ENCODE measurements at places on chromosomes 5 and 9.

GRCh38 chr9:15606643-15607472, 54.0 kb downstream of the CCDC171 start:
- DNase-seq: no peak

DNA sequence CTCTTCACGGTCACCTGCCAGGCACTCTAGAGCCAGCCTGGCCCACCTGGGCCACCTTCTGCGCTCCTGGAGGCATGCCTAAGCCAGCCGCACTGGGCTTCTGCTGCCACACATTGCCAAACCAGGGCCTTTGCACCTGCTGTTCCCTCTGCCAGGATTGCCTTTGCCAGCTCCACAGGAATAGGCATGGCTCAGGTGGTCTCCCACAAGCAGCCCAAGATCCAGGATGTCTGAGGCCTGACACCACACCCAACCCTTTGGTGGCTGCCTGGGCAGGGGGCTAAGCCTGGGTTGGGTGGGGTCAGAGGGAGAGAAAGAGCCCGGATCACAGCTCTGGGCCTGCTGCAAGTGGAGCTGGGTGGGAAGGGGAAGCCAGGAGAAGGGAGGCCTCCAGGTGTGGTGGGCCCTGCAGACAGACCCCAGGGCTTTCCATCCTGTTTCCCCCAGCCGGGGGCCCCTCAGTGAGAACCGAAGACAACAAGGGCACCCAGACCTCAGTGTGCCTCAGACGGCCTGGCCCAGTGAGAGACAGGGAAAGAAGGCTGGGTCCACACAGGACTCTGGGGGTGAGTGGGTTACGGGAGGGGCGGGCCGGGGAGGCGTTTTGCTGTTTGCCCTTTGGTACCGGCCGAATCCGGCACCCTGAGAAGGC, 672 bp upstream of the SUSD3 start:
- DNase-seq: no peak

DNA sequence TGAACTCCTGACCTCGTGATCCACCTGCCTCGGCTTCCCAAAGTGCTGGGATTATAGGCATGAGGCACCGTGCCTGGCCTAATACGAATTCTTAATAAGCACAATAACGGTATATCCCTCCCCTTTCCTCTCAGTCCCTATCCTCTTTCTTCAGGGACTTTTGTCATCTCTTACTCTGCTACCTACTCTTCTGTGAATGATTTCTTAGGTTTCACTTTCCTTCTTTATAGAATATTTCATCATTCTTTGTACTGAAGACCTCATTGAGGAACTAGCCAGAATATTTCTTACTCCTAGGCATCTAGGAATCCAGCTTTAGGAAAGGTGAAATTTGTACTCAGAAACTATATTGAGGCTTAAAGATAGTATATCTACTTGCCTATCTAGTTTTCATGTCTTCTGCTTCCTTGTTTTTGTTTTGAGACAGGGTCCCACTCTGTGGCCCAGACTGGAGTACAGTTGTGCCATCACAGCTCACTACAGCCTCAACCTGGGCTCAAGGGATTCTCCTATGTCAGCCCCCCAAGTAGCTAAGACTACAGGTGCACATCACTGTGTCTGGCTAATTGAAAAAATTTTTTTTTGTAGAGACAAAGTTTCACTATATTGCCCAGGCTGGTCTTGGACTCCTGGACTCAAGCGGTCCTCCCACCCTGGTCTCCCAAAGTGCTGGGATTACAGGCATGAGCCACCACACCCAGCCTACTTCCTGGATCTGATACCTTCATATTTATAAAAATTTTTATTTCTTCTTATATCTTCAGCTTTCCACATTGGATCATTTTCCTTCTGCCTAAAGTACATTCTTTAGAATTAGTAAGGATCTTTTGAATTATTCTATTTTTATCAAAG, 69.7 kb downstream of the GPBP1 start:
- DNase-seq: no peak

- peak; percentile 55 for DNase-seq
These were observed 214.2 kb downstream of the FSTL4 start for GRCh38 chr5:133397990-133398645.

- no peak for DNase-seq
These were observed 2.5 kb downstream of the DOK3 start for GRCh38 chr5:177507165-177507564.

DNA sequence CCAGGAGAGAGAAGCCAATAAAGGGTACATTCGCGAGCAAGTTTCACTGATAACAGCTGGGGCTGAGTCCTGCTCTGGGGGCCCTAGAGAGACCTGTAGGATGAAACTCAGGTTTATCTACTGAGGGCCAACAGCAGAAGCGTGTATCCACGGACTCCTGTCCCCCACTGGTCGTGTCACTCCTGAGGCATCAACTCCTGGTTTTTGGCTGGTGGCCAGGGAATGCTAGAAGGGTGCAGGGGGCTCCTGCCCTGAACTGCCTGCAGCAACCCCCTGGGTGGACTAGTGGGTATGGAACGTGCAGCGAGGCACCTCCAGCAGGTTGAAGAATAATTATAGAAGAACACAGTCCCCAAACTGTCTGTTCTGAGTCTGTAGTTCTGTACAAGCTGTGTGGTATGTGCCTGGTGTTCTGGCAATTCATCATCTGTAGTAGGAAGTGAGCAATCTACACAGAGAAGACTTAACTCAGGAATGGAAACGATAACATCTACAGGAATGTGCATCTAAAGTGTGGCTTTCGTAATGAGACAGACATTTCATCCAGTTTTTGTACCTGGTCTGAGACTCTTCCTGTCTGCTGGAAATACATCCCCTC, 64.5 kb upstream of the GNA14 start:
- no peak for DNase-seq

- DNase-seq: no peak
These were observed 119.2 kb upstream of the BOD1 start for GRCh38 chr5:173735691-173736090.

DNA sequence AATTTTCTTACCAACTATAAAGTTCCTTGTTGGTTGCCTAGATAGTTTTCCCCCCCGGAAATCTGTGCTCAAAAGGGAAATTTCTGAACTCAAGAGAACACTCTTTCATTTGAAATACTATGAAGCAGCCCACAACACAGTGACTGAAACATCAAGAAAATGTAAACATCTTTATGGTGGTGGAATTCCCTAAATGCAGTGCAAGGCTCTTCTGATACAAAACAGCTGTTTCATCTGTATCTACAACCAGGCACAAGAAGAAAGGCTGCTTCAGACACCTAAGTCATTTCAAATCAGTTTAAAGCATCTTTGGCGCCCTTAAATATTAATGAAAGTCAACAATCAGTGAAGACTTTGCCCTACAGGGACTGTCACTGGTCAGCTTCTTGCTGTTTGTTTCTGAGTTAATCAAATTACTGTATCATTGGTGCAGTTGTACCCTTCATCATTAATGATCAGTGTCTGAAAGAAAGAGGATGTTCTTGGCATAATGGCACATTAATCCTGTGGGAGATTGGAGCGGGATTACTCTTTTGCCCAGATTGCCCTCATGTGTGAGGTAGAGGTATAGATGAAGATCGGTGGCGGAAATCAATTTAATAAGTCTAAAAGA, 947.0 kb downstream of the NR2F1-AS1 start:
- no peak for DNase-seq

DNA sequence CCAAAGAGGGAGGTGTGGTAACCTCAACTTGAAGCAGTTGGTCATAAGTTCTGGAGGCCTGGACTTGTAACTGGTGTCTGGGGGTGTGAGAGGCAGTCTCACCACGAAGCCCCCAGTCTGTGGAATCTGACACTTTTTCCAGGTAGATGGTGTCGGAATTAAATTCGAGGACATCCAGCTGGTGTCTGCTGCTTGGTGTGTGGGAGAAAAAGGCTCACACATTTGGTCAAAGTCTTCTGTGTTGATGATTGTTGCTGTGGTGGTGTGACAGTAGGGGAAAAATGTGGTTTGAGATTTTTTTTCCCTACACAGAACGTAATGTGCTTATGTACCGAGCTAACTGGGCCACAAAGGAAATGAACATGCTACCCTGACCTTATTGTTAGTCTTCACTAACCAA, 251.9 kb downstream of the MAT2B start:
- DNase-seq: no peak

DNA sequence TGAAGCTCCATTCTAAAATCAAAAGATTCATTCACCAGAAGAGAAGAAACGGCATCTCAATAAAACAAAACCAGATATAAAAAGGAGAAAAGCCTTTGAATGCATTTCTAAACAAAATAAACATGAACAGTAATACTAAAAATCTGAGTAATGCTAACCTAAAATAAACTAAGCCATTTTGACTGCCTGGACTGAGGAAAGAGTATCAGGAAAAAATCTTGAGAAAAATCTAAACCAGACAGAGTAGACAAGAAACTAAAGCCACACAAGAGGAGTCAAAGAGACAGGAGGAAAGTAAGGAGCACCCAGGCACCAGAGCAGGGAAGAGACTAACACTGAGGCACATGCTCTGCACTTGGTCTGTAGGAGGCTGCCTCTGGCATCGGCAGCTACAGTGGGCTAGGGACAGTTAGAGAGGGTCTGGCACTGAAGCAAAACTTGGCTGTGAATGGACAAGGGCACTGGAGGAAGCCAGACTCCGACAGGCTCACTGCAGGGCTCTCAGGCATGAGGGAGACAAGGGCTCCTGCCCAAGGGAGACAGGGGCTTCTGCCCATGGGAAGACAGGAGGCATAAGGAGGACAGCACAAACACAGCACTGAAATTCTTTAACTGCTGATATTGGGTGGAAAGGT, 50.2 kb downstream of the DROSHA start:
- DNase-seq: no peak

DNA sequence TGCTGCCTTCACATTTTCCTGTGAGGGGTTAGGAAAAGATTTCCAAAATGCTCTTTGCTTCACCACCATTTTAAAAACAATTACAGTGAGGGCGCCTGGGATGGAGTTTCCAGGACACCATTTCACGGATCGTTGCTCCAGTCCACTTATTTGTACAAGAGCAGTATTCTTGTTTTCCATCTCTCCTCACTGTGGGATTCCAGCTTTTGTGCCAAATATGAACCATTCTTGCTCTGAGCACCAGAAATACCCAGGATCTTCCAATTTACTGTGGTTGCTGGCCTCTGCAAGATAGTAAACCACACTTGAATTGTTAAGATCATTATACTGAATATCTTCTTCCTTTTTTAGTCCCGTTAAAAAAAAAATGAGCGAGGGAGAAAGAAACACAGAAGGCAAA, 899.5 kb downstream of the TLE1 start:
- DNase-seq: no peak

GRCh38 chr5:87383216-87383615, 29.5 kb downstream of the CCNH start:
- DNase-seq: no peak

DNA sequence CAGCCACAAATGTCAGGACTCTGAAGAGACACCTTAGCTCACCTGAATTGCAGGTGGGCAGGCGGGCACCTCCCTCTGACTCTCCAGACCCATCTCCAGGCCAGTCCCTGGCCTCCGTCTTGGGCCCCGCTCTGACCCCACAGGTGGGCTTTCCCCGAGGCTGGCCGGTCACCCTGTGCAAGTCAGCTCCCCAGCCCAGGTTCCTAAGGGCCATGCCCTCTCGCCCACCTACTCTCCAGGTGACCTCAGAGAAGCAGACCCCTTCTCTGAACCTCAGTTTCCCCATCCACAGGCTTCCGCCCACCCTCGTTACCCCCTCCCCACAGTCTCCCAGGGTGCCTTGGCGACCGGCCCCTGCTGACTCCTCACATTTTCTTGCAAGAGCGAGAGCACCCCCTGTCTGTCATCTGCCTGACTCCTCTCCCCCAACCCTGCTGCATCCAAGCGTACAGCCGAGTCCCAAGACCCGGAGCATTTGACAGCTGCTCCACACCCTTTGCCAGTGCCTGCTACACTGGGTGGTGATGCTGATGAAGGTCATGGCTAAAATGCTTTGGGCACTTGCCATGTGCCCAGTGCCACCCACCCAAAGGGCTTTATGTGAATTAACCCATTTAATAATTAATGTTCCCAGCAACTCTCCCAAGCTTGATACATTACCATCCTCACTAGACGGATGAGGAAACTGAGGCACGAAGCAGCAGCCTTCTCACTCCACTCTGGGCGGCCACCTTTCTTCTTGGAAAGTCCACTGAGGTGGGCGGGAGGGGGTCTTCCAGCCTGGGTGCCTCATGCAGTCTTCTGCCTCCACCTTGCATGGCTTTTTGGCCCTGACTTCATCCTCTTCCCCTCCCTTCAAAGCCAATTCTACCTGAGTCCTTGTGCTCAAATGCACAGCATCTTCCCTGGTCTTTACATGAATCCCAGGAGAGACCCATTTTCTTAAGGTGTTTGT, 51.1 kb upstream of the ORM1 start:
- DNase-seq: peak; percentile 38

GRCh38 chr9:26157411-26157810, 479.2 kb upstream of the TUSC1 start:
- no peak for DNase-seq
